Immature natural killer cell (primary cell): ENCODE measurements at places on chromosomes 2 and 18. TPM values are rescaled to one million over a fixed set of nuclear protein-coding genes. Genes with fewer than 3 reads are reported as not detected.

Gene CFAP210
- polyA plus RNA-seq: not detected

Gene COL6A3
- not detected for polyA plus RNA-seq

Gene NAT8
- polyA plus RNA-seq: not detected

DNA sequence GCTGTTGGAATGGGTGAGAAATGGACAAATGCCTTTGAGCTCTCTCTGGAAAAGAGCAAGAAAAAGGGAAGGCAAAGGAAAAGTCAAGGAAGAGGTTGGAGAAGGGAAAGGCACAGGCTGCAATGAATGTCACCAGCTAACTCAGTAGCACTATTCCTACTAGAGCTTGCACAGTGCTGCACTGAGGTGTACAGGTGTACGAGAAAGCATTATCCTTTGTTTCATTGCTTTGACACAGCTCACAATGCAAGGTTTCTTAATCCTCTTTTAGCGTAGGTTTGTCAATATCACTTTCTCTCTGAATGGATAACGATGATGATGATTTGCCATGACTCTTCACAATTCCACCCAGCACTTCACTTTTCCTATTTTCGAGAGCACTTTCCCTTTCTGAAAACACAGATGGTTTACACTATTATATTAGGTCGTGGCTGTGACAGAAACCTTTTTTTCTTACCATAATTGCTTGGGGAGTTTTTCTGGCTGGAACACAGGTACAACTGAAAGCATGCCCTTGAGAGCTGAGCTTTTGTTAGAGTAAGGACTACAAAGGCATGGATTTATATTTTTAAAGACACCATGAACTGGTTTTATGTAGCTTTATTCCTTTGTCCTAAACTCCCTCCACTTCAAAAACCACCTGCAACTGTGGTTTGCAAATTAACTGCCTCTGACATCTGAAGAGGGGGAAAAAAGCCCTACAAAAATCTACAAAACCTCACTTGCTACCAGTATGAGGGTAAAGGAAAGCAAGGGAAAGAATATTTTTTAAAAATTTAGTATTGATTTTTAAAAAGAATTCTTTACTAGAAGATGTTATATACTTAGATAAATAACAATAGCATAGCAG, 265.5 kb downstream of the TGIF1 start:
- no peak for DNase-seq

DNA sequence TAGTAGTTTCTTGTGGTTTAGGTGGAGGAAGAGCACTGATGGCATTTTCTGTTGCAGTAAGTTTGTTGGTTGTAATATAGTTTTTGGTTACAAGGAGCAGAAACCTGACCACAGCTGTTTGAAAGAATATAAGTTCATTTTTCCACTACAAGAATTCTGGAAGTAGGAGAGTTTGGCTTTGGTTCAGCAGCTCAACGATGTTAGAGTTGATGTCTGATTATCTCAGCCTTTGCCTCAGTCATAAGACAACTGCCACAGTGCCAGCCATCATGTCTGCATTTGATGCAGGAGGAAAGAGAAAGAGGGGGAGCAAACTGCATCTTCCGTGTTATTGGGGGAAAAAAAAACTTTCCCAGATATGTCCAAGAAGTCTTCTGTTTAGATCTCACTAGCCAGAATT, 119.1 kb downstream of the LYPD1 start:
- DNase-seq: no peak

DNA sequence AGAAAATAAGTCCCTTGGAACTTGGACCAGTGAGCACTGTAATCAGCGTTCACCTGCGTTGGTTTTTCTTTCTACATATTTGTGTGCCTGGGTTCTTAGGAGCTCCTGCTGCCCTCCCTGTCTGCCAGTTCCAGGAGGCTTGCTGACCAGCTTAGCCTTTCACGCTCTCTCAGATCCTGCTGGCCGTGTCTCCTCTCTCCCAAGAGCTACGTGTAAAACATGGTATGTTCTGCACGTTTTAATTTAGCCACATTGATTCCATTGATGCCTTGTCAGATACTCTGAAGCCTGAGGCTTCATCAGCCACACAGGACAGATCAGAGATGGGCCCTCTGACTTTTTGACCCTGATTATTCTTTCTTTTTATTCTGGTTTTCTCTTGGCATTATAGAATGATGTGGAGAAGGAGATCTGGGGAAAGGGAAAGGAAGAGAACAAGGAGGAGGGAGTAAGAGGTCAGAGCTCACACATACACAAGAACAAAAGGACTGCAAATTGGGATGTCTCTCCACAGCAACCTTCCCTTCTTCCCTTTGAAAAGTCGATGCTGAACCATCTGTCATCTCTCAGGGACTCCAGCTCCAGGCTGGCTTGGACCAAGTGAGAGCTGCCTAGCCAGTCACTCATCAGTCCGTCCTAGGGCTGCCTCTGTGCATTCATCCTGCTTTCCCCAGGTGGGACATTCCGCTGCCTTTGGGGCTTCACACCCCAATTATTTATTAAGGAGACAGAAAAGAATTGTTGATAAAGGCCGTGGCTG, 152.8 kb downstream of the PIK3C3 start:
- no peak for DNase-seq
